ENCODE measurements at places on chromosomes 16 and 17.

GRCh38 chr17:28896491-28896883, 1.0 kb downstream of the FLOT2 start:
- no peak for DNase-seq

GRCh38 chr16:68902969-68903345, 59.6 kb downstream of the TANGO6 start:
- no peak for DNase-seq

- no peak for DNase-seq
Observed at GRCh38 chr17:56269556-56270389, 116.5 kb downstream of the ANKFN1 start.

GRCh38 chr17:34399725-34400124, 36.7 kb upstream of the CCL1 start:
- no peak for DNase-seq

DNA sequence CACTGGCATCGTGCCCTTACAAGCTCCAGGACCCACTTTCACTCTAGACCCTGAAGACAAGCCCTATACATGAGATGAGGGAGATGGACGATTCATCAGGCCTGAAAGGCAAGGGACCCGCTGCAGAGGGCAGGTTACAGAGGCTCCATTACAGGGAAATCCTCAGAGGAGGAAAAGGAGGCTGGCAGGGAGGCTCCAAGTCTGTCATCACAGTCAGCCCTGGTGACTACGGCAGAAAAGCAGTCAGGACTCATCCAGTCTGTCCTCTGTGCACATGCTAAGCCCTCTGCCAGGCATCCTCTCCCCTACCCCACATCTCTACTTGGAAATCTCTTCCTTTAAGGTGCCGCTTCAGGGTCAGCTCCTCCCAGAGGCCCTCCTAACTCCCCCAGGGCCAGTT, 197.7 kb upstream of the CDH5 start:
- no peak for DNase-seq

- no peak for DNase-seq
Observed at GRCh38 chr16:89906140-89907025, 12.3 kb upstream of the MC1R start.

DNA sequence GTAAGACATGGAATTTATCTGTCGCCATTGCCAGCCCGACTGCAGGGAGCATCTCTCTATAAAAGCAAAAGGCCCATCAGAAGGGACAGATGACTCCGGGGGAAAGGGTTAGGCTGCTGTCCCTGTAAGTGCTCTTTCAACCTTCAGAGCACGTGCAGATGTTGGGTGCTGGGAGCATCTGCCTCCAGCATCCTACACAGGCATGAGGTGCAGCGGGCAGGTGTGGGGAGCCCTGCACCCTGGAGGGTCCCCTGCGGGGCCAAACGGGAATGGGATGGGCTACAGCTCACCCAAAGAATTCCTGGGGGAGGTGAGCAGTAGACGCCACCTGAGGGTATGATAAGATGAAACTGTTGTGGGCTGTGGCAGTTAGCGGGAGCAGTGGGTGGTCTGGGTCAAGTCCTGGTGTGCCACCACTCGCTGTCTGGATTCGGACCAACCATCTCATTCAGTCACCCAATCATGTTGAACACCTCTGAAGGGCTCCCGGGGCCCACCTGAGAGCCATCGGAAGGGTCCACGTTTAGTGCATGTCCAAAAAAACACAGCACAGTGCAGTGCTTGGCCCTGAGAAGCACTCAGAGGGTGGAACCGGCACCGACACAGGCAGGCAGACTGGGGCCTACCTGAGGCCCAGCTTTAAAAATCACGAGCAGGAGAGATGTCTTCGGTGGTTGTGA, 3.8 kb downstream of the SMCR8 start:
- DNase-seq, result no peak

GRCh38 chr17:47278561-47278960, 24.9 kb downstream of the ITGB3 start:
- no peak for DNase-seq

GRCh38 chr16:55465077-55465896, 13.7 kb upstream of the MMP2 start:
- peak; percentile 82 for DNase-seq

DNA sequence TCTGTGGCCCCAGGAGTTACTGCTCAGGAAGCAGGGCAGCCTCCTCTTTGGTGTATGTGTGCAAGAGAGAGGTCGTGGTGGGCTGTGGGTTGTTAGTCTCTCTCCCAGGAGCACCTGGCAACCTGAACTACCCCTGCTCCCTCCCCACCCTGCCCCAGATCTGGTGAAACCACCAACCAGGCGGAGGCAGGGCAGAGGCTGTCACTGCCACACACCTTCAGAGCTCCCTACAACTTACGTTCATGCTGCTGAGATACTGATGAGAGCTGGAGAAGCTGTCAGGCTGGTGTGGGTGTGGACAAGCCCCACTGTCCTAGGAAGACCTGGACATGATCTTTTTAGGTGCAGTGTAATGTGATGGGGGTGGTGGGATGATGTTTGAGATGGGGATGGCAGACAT, 24.3 kb downstream of the GOSR2 start:
- no peak for DNase-seq

DNA sequence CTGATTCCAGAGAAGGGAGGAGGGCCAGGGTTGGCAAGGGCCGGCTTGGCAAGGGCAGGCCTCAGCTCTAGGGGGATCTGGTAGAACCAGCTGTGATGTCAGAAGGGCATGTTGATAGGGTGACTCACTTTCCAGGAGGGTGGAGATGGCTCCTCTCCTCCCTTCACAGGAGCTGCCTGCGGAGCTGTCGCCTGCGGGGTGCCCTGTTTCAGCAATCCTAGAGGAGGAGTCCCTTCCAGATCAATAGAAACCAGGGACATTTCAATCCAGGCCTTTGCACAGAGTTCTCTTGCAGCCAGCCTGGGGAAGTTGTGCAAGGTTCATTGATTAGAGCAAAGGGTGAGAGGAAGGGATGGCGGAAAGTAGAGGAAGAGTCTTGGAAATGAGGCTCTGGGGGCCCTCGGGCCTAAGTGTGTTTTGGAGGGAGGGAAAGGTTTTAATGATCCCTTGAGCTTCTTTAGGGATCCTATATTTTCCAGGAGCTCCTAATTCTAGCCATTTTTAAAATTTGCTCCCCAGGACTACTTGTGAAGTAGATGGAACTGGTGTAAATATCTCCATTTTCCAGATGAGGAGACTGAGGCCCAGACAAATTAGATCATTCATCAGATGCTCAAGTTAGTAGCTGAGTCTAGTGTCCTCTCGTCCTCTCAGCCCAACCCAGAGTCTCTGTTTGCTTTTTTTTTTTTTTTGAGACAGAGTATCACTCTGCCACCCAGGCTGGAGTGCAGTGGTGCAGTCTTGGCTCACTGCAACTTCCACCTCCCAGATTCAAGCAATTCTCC, 24.8 kb upstream of the CSNK2A2 start:
- DNase-seq, result peak; percentile 92

DNA sequence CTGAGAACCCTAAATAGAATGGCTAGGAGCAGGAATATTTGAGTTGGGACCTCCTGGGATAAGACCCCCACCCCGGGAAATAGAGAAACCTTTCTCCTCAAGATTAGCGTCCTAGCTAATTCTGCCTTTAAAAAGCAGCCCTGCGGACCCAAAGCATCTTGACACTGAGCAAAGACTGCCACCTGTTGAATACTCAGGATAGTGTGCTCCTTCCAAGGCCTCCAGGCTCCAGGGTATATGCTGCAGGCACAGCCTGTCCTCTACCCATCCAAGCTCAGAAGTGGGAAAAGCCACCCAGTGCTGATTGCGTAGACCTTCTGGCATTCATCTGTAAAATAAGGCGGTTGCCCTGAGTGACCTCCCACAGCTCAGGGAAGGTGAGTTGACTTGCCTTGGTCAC, 456.2 kb upstream of the DYNLRB2 start:
- peak; percentile 52 for DNase-seq

DNA sequence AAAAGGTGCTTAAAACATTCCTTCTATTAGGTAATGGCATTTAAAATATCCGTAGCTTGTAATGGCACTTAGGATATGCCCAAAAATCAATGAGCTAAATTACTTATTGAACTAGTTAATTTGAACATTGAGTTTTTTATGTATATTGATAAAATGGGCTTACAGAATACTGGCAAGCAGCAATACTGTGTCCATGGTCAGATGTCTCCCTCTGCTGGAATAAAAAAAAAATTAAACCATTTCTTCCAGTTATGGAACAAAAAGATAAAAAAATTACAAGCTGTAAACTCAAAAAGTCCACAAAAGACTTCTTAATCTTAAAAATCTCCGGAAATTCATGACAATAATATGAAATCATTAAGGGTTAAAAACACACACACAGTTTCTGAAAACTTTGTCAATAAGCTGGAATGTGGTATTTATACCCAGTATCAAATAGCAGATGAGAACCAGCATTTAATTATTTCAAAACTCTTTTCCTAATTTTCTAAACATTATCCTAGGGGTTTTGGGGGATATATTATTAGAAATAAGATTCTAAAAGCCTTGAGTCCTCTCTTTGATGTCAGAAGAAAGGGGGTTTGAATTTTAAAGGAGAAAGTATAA, 21.5 kb upstream of the PSMD7 start:
- DNase-seq, result no peak

DNA sequence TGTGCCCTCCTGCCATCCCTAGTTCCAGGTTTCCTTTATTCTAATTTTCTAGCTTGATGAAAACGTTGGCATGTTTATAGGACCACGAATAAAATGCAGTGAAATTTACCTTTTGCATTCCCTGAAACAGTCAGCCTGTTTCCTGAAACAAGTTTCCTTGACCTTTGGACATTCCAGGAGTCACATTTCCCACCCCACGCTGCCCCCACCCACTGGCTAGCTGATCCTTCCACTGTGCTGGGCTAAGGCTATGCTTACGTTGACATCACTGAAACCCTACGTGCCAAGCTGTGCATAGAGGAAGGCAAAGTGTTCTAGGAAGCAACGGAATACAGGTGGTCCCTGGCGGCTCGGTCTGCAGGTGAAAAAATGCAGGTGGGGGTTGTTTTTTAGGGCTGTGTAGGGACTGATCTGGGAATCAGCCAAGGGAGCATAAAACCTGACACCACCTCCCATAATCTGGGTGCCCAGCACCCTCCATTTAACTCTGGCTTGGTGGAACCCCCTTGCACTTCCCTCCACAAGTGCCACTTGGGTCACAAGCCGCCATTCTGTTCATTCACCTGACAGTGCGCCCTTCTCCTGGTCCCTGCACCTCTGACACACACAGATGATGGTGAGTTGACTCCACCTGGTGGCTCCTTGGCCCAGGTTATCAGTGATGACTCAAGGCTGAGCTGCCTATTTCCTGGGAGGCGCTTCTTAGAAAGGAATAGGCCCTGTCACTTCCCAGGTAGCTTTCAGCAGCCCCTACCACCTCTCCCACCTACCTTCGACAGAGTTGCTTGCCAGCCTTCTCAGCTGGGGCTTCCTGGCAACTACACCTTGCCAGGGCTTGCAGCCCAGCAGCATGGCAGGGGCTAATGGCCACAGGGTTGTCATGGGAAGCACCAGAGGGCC, 83.7 kb downstream of the N4BP1 start:
- DNase-seq, result peak; percentile 74

DNA sequence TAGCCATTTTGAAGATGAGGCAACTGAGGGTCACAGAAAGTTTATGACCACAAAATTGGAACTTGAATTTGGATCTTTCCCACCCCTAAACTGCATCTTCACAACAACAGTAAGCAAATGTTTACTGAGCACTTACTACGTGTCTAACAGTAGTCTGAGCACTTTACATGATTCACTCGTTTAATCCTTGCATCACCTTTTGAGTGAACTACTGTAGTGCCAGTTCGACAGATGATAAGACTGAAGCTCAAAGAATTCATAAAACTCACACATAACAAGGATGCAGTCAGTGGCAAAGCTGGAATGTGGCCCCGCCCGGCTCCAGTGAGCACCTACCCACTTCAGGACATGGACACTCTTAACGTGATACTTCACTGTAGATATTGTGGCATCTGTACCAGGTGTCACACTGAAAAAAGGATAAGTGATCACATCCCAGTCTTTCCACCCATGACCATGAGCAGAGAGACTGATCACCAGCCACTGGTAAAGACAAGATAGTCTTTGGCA, 36.0 kb upstream of the HLF start:
- no peak for DNase-seq

GRCh38 chr17:68321556-68321954, 30.3 kb downstream of the ARSG start:
- DNase-seq, result no peak

DNA sequence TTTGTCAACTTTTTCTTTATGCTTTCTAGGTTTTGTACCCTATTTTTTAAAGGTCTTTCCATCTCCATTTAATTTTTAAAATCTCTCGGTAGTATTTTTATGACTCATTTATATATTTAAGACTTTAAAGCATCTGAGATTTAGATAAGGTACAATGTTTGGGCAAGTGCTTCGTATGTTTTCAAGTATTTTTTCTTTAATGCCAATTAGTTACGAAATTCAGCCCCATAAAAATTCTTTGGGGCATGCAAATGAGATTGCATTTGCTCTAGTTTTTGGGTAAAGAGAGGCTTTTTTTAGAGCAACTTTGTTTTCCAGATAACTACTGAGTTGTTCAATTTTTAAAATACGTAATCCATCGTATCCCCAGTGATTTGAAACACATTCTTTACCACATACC, 65.3 kb upstream of the CRHR1 start:
- no peak for DNase-seq

DNA sequence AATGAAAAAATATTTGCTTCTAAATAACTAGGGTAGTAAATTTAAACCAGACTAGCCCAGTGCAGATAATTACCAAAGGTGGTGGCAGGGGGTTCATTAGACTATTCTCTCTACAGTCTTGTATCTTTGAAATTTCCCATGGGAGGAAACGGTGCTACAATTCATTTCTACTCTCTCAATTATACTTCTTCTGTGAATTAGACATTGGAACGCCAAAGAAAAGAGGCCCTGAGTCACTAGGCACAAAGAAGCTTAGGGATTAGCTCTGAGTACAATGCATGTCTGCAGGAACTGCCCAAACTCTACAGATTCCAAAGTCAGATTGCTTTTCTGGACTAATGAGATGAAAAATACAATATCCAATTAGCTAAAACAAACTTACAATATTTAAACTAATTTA, 30.7 kb upstream of the ARL6IP1 start:
- no peak for DNase-seq

GRCh38 chr16:13863075-13863765, 56.7 kb upstream of the ERCC4 start:
- DNase-seq, result no peak

DNA sequence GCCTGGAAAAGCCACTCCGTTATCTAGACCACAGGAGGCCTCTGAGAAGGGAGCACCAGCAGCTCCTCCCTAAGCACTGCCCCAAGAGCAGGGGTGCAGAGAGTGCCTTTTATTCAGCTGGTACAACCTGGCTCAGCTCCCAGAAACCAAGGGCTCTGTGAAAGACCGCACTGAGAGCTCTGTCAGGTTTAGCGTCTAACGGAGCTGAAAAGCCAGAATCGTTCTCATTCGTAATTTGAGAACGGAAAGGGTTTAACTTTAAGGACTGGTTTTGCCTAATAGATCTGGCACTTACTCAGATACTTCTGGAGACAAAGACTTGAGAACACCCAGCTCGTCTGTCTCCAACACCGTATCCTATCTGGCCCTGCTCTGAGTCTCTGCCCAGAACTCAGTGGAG, 13.5 kb downstream of the MPG start:
- no peak for DNase-seq

Data from PC-9 (cell line).